ENCODE measurements at places on chromosomes 2 and 18.

DNA sequence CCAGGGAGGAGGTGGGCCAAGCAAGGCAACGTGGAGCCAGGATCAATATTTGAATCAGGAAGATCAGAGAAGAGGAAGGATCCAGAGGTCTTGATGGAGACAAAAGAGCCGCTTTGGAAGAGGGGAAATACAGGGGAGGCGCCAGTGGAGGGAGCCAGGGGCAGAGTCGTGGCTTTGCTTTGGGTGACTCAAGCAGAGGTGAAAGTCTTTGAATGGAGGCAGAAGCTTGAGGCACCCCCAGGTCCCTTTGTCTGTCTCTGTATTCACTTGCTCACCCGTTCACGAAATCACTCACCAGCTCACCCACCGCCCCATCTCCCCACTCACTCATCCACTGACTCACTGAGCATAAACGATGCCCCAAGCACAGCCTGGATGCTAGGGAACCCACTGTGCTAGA is 134.1 kb downstream of the ACOXL start:
- DNase-seq, result no peak

- DNase-seq, result peak; percentile 58
These were observed 726 bp upstream of the SS18 start for GRCh38 chr18:26091047-26091630.

GRCh38 chr2:215270118-215270451 is 41.8 kb upstream of the ATIC start:
- DNase-seq, result no peak

DNA sequence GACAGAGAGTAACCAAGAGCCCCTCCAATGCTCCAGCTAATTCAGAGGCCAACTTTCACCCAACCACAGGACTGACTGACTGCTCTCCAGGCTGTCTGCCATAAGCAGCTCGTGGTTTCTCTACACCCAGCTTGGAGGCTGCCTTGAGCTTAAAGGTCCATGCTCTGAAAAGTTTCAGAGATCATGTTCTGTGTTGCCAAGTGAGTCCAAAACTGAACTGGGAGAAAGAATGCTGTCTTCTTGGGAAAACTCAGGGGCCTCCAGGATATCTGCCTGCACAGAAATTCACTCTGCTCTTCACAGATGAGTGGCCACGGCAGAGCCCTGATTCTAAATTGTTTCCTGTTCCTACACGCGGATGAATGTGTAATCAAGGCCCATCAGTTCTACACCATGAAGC is 51.1 kb downstream of the LPIN2 start:
- no peak for DNase-seq

DNA sequence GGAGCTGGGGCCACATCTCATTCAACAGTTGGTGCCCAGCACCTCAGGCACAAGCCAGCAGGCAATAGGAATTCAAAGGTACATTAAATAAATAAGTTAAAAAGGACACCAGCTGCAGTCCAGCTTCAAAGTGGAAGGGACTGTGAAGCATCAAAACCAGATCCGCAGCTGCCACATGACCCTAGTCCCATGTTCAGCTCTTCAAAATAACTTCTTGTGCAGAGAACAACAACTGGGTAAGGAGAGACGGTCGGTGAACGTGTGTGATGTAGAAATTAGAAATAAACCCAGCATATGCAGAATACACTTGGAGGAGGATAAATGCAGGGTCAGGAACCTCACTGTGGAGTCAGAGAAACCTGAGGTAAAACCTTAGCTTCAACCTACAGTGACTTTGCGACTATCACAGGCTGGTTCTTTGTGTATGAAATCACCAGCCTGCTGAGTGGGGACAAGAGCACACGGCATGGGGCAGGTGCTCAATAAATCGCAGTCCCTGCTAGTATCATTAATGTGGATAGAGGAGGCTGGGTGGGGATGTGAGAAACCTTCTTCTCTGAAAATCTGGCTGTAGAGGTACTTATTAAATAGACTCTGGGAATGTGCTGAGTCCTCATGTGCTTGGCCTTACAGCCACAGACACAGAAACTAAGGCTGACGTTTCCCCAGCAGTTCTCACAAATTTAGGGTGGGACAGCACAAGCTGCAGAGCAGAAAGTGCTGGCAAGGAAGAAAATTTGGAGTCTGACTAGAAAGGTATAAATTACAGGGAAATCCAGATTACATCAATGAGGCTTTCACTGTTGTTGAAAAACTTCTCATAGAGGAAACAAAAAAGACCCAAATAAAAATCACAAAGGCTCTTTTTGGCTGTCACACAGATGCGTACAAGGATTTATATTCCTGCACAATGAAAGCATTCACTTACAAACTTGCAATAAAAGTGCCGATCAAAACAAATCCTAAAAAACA is 20.7 kb downstream of the FBXO15 start:
- no peak for DNase-seq

- DNase-seq, result no peak
These were observed 616.1 kb upstream of the PKDCC start for GRCh38 chr2:41431756-41432155.

GRCh38 chr18:59062643-59063006 is 77.1 kb upstream of the SEC11C start:
- DNase-seq, result no peak

DNA sequence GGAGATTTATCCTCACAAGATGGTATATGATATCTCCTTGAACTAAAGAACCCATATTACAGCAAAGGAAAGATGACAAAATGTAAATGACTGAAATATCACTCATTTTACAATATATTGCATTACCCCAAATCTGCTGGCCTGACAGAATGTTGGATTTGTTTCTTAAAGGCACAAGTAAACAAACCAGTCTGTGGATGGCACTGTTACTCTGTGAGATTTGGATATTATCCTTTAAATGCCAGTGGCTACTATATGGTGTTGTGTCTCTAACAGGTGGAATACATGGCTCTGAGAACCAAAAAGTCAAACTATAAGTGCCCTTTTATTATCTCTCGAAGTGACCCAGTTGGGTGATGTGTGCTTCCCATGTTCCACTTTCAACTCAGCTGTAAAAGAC is 125.7 kb downstream of the PDE1A start:
- DNase-seq, result no peak

DNA sequence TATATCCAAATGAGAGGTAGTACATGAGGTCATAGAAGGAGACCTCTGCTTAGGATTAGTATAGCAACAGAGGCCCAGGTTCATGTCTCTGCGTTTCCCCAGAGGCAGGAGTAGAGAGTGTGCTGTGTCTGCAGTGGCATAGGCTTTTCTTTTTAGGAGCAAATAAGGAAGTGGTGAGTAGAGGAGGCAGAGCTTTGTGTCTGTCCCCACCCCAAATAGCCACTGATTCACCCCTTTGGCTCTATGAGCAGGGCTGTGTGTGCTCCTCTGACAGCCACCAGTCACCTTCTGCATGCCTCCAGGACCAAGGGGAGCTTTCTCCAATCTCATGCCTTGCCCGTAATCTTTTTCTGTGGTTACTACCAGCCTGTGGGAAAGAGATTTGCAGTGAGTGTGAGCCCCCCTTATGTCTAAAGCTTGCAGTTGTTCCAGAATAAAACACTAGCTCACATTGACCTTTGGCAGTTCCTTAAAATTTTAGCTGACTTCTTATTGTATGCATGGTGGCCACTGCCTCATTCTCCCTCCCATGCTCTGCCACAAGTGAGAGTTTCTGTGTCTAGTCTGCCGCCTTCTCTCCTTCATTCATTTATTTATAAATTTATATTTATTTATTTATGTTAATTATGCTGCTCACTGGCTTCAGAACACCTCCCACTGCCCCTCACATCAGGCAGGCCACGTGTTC is 23.5 kb upstream of the ELAC1 start:
- DNase-seq, result no peak

GRCh38 chr2:3503483-3503882 is 15.8 kb downstream of the ADI1 start:
- no peak for DNase-seq

- no peak for DNase-seq
These were observed 12.0 kb upstream of the HAAO start for GRCh38 chr2:42804338-42804737.

DNA sequence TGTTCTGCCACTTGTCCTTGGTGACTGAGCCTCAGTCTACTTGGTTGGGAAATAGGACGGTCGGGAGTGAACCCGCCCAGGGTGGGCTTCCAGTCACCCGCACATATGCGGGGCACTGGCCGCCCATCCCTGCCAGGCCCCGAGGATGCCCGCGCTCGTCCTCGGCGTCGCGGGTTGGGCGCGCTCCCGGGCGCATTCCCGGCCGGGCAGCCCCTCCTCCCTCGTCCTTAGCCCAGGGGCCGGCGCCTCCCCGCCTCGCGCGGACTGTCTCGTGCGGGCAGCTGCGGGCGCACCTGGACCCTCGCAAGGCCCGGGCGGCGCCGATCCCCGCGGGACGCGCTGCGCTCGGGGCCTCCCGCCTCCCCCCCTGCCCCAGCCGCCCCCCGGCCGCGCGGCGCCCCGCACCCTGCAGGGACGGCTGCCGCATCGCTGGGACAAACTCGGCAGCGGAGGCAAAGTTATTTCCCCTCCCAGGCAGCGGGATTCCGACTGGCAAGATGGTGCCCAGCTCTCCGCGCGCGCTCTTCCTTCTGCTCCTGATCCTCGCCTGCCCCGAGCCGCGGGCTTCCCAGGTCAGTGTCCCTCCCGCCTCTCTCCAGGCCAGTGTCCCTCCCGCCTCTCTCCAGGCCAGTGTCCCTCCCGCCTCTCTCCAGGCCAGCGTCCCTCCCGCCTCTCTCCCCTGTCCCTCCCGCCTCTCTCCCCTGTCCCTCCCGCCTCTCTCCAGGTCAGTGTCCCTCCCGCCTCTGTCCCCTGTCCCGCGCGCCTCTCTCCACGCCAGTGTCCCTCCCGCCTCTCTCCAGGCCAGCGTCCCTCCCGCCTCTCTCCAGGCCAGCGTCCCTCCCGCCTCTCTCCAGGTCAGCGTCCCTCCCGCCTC is at the start of gene FBLN7:
Gene FBLN7 (plus strand): TSS at position 227 of the 874 bp plus-strand sequence. CDS start 271 bp downstream, at position 498.
- DNase-seq, result no peak

DNA sequence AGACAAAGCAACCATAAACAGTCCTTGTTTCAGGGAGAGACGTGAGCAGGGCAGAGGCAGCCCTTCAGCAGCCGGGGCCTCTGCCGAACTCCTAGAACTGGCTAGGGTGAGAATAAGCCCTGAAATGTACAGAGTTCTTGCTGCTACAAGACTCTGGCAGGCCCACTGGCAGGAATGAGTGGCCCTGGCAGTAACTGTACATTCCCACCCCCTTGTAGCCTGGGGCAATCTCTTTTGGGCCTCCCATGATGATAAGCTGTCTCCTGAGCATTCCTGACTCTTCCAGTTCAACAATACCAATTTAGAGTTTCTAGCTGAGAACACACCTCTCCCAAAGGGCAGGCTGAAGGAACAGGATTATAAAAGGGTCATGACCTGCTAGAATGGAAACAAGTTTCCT is 54.3 kb downstream of the HAUS1 start:
- no peak for DNase-seq

DNA sequence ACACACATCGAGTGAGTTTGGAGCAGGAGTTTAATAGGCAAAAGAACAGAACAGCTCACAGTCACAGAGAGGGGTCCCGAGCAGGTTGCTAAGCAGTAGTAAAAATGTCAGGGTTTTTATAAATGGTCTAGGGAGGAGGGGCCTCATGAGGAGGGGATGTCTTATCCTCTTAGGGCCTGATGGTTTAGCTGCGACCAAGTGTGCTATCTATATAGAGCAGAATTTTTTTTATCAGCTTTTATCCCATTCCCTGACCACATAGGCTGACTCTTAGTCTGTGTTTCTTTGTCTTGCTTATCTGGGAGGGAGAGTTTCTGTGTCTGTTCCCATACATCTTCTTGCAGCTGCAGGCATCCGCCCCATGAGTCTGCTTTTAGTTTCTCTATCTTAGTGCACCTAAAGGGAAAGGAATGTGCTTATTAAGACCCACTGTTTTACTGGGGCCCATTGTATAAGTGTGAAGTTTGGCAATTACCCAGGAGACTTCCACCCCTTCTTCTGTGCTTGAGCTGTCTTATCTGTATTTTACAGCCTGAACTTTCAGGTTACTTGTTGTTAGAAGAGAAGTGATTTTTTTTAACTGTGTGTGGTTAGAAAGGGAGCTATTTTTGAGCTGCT is 30.4 kb upstream of the GMCL1 start:
- DNase-seq, result peak; percentile 57

DNA sequence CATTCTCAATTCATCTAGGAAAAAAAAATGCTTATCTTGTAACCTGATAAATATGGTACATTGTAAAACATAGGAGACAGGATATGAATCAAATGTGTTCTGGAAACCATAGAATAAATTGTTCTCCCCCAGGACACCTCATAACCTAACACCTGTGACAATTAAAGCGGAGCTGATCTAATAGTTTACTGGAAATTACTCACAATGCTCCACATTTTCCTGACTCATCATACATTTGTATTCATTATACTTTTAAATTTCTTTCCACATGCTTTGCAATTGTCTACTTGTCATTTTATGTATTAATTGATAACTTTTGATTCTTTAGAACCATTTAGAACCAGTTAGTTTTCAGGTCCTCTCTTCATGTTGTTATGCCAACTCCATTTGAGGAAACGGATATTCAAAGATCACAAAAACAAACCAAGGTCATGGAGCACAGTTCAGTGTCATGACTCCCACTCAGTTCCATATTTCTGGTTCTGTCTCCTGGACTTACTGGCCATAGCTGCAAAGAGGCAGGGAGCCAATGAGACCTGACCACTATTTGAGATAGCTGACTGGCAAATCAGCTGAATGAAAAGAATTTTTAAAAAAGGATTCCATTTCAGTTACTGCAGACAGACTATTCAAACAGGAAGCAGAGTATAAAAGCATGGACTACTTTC is 128.5 kb downstream of the CALCRL start:
- no peak for DNase-seq

DNA sequence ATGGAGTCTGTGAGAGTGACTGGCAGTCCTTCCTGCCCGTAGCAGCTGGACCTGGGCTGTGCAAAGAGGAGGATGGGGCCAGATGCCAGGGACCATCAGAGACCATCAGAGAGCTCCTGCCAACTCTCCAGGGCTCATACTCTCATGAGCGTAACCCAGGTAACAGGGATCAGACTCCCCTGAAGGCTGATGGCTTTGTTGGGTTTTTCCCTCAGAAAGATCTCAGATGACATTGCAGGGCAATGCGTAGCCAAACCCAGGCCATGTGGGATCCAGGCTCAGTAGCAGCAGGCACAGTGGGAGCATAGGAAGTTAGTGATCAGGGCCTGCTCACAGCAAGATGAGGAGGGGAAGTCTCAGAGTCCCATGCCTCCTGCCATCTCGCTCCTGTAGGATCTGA is 218.0 kb downstream of the LOXHD1 start:
- DNase-seq, result no peak

DNA sequence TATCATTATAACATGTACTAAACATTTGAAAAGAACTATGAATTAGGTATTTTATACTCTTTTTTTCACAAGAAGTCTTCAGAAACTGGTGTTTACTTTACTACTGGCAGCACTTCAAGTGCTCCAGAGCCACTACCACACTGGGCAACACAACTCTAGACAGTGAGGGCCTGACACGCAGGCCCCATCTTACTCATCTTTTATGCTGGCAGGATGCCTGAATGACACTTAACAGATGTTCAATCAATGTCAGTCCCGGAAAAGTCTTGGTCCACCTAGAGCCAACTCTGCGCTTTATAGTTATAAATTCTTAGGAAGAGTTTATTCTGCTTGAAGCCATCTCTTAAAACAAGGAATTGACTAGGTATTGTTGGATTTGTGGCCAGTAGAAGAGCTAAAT is 8.7 kb upstream of the WIPF1 start:
- DNase-seq, result no peak

- DNase-seq, result no peak
These were observed 418.2 kb upstream of the HNRNPA3 start for GRCh38 chr2:176794392-176794791.

All from GM12864 (cell line).